BE2C (cell line): ENCODE measurements at places on chromosomes 1 and 21.

- no peak for DNase-seq
These were observed 3.7 kb downstream of the SCMH1 start for GRCh38 chr1:41238311-41238988.

DNA sequence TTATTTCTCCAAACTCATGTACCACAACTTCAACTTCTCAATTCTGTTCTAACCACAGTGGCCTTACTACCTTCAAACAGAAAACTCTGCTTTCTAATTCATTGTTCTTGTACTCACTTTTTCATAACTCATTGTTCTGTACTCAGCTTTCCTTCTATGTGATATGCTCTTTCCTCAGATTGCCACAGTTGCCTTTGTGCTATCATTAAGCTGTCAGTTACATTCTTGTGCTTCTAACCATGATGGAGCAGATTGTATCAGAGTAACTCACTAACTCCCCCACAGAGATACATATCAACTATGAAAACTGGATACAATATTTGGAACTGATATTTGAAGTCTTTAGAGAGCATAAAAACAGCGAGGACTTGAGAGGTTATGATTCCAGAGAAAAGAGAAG lies 1213.7 kb downstream of the KCNT2 start:
- DNase-seq = no peak

- no peak for DNase-seq
These were observed 44.8 kb upstream of the PWP2 start for GRCh38 chr21:44062380-44062779.

GRCh38 chr1:3618881-3619671 lies 5.7 kb upstream of the TPRG1L start:
- peak; percentile 58 for DNase-seq

- DNase-seq = no peak
These were observed 120.5 kb downstream of the FGGY start for GRCh38 chr1:59417406-59417805.

DNA sequence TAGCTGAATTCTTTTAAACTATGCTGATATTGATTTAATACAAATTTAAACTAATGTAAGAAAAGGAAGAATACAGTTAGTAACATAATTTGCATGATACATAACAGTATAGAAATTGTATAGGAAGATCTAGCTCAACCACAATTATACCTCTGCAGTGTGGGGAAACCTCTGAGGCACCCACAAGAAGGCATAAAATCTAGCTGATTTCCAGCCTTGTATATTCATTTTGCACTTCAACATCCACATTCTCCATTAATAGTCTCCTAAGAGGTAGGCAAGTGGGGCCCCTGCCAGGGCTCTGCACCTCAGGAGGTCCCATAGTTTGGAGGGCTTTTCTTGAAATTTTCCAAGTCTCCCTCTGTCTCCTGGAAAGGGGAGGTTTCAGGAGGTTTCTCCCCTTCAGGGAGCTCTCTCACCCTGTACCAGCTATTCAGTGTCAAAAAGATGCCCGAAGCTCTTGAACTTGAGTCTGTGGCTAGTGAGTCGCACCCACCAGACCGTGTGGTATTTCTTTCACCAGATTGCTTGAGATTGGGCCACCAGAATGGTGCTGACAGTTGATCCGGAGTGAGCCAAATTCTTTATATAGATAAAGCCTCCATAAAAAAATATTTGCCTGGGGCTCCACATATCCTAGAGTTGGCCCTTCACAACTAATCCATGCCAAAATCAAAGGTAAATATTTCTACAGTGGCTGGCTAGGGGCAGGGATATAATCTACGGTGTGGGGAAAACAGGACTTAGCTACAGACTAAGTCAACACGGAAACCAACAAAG lies 108.2 kb downstream of the TIAM1 start:
- no peak for DNase-seq

- DNase-seq = peak; percentile 9
These were observed 110.7 kb downstream of the CRYAA start for GRCh38 chr21:43279578-43279894.

DNA sequence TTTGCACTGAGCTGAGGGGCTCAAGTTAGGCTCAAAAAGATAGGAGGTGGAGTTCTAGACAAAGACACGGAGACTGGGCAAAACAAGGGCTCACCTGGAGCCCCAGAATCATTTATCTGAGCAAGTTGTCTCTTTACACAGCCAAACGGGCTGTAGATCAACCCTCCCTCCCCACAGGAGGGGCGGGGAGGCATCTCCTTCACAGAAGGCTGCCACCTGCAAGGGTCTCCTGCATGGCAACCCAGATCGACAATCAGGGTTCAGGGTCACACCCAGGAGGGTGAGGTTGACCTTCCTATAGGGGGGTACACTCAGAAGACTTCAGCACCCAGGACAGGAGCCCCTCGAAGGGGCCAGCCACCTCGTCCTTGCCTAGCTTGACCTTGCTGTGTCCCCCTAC lies 84.0 kb downstream of the CD247 start:
- DNase-seq = no peak

DNA sequence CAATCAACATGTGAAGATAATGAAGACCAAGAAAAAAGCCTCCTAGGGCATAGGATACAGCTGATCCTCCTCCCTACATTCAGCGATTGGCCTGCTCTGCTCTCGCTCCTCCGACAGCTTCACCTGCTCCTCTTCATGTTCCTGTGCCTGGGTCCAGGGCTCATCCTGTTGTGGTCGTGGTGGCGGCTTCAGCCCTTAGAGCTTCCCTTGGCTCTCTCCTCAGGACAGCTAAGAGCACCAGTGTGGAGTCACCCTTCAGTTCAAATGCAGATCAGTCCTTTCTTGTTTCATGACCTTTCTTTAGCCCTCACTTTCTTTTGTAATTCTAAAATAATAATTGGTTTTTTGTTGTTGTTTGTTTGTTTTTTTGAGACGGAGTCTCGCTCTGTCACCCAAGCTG lies 18.7 kb downstream of the CNN3 start:
- DNase-seq = no peak

- DNase-seq = no peak
These were observed 992 bp upstream of the USP48 start for GRCh38 chr1:21783679-21784603.

GRCh38 chr1:41743366-41743765 lies 175.4 kb downstream of the HIVEP3 start:
- no peak for DNase-seq

DNA sequence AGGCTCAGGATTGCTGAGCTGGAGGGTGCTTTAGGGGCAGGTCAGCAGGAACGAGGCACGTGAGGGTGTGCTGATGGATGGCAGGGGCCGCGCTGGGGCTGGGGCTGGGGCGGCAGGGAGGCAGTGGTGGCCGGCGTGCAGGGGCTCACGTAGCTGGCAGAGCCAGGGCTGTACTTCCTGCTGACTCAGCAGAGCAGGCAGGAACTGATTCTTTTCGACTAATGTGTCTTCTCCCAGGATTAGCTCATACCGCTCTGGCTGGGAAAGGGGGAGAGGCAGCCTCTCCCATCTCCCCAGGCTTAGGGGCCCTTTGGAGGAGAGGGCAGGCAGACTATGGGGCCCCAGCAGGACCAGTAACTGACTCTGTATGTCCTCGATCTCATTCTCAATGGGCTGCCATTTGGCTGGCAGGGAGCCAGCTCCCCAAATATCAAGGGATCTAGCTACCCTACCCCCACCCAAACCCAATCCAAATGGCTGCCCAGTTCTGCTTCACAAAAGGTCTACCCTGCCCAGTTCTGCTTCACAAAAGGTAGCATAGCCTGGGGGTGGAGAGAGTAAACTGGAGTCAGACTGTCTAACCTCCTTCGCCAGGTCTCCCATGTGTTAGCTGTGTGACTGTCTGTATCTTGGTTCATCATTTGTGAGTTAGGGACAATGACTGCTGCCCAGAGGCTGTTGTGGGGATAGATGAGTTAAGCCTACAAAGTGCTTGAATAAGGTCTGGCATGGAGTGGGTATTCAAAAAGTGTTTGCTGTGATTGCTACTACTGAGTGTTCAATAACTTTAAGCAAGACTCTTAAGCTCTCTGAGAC lies 100.1 kb upstream of the SLC2A1 start:
- DNase-seq = peak; percentile 67

- DNase-seq = no peak
These were observed 112.2 kb upstream of the GJB5 start for GRCh38 chr1:34642679-34643078.

GRCh38 chr1:65681096-65681495 lies 111.6 kb upstream of the PDE4B start:
- DNase-seq = no peak

- DNase-seq = no peak
These were observed 13.0 kb downstream of the YBEY start for GRCh38 chr21:46299167-46299566.

GRCh38 chr1:219778110-219778509 lies 150.2 kb downstream of the SLC30A10 start:
- DNase-seq = no peak

GRCh38 chr21:15162921-15163320 lies 98.1 kb upstream of the NRIP1 start:
- no peak for DNase-seq

GRCh38 chr1:159211331-159212136 lies 6.9 kb downstream of the ACKR1 start:
- peak; percentile 44 for DNase-seq

- no peak for DNase-seq
These were observed 378.1 kb downstream of the LMO4 start for GRCh38 chr1:87706779-87707228.

DNA sequence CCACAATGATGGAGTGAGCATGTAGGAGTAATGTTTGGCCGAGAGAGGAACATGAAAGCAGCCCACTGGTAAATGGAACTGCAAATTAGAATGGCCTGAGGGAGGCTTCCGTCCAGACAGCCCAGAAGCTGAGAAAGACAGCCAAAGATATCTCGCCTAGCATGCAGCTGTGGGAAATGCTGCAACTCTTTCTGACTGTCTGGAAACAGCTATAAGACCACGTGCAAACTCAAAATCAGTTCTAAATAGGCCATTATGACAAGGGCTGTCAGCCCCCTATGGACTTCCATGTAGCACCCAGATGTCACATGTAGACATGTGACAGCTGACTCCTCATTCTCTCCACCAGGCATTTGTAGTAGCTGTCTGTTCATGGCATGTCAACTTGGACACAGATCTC lies 62.9 kb upstream of the ATP1A1 start:
- DNase-seq = peak; percentile 34

DNA sequence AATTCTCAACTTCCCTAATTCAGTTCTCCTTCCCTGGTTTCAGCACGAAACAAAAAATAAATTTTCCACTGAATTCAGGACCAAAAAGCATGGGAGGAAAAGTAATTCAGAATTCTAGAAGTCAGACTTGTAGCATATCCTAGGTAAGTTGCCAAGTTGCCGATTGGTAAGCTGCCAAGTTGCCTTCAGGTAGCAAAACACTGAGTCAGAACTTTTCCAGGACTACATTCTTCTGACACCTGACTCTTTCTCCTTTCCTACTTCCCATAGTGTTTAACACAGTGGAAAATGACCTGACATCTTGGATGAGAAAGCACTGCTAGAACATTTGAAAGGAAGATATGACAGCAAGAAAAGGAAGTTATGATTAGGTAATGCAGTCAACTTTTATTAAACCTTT lies 322.8 kb downstream of the SPATA17 start:
- no peak for DNase-seq

GRCh38 chr1:227428803-227429202 lies 110.5 kb upstream of the CDC42BPA start:
- no peak for DNase-seq

DNA sequence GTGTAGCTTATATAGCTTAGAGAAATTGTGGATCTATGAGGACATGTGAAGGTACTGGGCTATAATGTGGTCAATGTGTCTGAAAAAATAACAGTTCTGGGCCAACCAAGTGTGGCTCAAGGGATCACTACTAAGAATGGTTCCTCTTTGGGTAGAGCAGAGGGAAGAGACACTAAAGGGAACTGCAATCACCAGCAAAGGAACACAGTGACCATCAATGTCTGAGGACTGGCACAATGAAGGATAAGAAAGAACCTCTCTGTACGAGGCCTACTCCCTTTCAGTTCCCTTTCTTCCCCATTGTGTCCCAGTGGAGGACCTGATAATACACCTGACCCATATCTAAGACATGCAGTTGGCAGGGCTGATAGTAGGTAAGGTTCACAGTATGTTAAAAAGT lies 89.9 kb upstream of the JAK1 start:
- DNase-seq = no peak

DNA sequence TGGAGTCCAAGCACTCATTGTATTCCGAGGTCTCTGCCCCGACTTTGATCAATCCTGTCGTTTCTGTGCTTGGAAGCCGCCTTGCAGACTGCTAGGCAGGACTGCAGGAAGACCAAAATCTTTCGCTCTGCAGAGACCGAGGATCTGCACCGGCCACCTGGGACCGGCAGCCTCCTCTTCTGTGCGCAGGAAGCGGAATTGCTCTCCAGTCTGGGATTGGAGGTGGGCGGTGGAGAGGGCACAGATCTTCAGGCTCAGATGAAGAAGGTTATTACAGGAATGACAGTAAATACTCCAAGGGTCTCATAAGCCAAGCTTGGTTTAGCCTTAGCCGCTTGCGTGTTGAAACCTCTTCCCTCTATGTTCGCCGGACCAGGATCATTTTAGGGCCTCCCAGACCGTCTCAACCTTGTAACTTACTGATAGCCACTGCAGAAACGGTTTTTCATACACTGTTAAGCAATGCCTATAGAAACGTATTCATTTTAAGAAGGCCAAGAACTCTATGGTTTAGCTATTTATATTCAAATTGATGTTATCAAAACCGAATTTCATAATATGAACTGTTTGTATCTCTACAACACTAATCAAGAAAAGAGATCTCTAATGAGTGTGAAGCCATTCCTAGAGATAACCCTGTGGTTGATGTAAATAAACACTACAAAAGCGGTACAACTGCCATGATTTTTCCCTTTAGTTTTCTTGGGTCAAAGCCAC lies 1.1 kb downstream of the MIA3 start:
- DNase-seq = peak; percentile 40

DNA sequence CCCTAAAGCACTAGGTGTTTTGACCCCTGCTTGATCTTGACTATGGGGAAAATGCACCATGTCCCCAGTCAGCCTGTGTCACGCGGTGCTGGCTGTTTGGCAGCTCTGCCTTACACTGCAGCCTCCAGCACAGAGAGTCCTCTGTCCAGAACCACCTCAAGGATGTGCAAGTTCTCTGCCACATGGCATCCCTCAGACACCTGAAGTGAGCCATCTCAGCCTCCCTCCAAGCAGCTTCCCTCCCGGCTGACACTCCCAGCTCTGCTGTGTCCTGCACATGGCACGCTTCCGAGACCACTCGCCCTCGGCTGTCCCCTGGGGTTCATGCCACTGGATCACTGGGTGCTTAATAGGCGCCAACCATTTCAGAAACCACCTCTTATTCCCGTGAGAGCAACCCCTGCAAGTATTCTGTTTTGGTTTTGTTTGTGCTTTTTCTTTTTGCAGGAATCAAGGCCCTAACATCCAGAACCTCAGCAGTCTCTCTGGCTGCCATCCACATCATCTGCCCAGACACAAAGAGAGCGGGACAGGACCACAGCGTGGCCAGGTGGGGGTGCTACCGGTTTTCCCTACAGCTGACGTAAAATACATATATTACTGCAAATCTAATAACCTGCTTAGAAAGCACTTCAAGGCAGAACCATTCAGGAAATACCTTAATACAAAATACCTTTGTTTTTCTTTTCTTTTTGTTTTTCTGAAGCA lies 45.7 kb downstream of the CAPZB start:
- peak; percentile 49 for DNase-seq

GRCh38 chr1:28775121-28775942 lies 36.6 kb upstream of the OPRD1 start:
- no peak for DNase-seq

GRCh38 chr1:85333186-85333585 lies 56.8 kb upstream of the BCL10 start:
- no peak for DNase-seq

- DNase-seq = no peak
These were observed 354.7 kb downstream of the KCNH1 start for GRCh38 chr1:210779269-210779668.

- no peak for DNase-seq
These were observed 35.0 kb upstream of the SLC2A1 start for GRCh38 chr1:42993502-42994136.

- no peak for DNase-seq
These were observed 2.6 kb downstream of the RUNX3 start for GRCh38 chr1:24927473-24927872.
